ENCODE measurements at places on chromosomes 3 and 15. TPM values are rescaled to one million over a fixed set of nuclear protein-coding genes. Genes with fewer than 3 reads are reported as not detected.

SPRED1 gene
- 23.1 TPM for total RNA-seq

IQCF6 gene
- not detected for total RNA-seq

KBTBD13 gene
- total RNA-seq = not detected

PCOLCE2 gene
- total RNA-seq = 2.6 TPM

CPN2 gene
- not detected for total RNA-seq

NEIL1 gene
- 17.5 TPM for total RNA-seq

BOC gene
- 0.15 TPM for total RNA-seq

HRH1 gene
- 17.2 TPM for total RNA-seq

RPL39L gene
- 40.3 TPM for total RNA-seq

MCF2L2 gene
- 1.2 TPM for total RNA-seq

RHCG gene
- not detected for total RNA-seq

CCK gene
- not detected for total RNA-seq

VGLL3 gene
- 3.2 TPM for total RNA-seq

ST3GAL6 gene
- 53.3 TPM for total RNA-seq

SPATA12 gene
- under 0.01 TPM for total RNA-seq

FHIT gene
- total RNA-seq = 0.32 TPM

GSK3B gene
- 35.7 TPM for total RNA-seq

PXYLP1 gene
- 1.6 TPM for total RNA-seq
